ENCODE measurements at places on chromosomes 7 and 10.

- DNase-seq: peak; percentile 79
Observed at GRCh38 chr7:2510909-2511768, 8.4 kb upstream of the LFNG start.

DNA sequence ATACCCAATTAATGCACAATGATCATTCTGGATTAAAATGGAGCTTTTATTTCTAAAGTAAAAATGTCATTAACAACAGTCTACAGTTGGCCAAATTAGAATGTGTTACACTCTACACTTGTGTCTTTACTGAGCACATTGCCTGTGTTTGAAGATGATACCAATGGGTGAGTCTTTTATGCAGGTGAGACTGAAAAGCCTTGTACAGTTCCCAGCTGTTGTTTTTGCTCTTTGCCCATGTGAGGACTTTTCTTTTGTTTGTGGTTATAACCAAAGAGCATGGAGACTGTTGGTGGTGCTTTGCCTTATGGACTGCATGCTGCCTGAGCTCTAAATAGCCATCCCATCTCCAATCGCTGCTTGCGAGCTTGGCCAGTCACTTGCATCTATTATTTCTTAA is 264.5 kb downstream of the GATA3 start:
- no peak for DNase-seq

- DNase-seq: no peak
Observed at GRCh38 chr7:115962340-115962739, 68.2 kb downstream of the TFEC start.

GRCh38 chr10:33304423-33305225 is 29.8 kb downstream of the NRP1 start:
- no peak for DNase-seq

- no peak for DNase-seq
Observed at GRCh38 chr7:148318838-148319237, 271.7 kb upstream of the C7orf33 start.

DNA sequence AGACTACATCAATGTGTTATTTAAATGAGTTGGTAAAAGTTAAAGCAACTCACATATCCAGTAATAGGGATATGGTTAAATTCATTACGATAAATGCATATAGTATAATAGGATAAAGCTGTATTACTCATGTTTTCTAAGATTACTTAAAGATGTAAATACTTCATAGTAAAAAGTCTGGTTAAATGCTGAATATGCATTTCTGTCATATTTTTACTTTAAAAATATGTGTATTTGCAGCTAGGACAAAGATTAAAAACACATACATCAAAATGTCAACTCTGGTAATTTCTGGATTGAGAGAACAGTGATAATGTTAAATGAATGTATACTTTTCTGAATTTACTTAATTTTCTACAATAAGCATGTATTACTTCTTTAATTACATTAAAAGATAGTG is 15.1 kb downstream of the PPP1R9A start:
- no peak for DNase-seq

- DNase-seq: no peak
Observed at GRCh38 chr7:93359520-93360198, 127.5 kb downstream of the VPS50 start.

GRCh38 chr7:105269397-105269796 is 119.3 kb downstream of the SRPK2 start:
- no peak for DNase-seq

- DNase-seq: no peak
Observed at GRCh38 chr7:155797262-155798250, 14.7 kb downstream of the SHH start.

DNA sequence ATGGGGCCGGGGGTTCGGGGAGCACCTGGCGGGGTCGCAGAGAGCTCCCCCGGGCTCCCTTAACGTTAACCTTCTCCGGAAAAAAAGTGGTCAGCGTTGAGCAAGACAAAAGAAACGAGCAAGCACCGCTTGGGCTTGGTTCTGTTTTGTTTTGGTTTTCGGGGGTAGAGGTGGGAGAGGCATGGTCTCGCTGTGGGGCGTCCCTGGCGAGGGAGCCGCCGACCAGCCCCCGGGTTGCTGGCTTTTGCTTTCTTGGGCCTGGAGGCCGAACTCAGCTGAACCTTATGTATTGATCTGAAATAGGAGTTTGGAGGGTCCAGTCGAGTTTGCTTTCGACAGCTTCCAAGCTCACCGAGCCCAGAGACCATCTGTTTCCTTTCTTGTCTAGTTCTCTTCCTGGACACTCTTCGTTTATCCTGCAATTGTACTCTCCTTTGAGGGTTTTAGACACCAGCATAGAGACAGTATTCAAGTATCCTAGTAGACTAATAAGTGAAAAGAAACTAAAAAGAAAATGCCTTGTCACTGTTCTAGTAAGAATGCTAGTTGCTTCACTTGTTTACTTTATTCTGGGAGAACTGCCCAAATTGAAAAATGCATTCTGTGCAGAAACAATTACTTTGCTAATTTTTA is 980 bp downstream of the FHIP2A start:
- DNase-seq: peak; percentile 9

DNA sequence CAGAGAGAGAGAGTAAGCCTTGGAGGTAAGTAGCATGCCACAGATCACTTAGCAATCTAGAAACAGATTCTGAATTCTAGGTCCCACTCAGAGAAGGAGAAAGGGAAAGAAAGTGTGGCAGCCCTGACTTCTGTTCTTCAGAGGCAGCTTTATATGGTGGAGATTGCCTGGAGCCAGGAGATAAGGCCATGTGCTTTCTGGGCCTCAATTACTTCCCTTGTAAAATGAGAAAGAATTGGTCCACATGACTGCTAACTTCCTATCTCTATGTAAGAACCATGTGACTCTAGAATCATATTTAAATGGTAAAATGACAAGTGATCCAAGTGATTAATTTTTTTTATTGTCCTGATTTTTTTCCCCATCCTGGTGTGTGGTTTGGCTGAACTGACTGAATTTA is 64.1 kb downstream of the HHEX start:
- no peak for DNase-seq

GRCh38 chr10:22553452-22553995 is 160.9 kb downstream of the PIP4K2A start:
- DNase-seq: no peak

DNA sequence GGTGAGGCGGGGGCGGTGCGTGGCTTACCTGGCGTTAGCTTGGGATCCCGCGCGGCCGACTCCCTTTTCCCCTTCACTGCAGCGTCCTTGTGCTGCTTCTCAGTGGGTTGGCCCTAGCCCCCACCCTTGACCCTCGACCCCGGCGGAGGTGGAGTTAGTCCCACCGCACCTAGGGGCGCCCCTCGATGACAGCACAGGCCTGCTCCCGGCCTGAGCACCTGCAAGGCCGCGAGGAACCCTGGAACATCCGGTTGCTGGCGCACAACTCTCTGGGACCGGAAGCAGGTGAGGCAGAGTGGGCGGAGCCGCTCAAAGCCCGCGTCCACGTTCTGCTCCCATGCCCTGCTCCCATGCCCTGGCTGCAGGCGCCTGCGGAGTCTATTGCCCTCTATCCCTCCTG is 266.9 kb downstream of the USP6NL start:
- no peak for DNase-seq

- DNase-seq: no peak
Observed at GRCh38 chr7:7793249-7793648, 74.8 kb upstream of the RPA3 start.
